ENCODE measurements at places on chromosomes 4 and X.
A peak's percentile ranks its signal among the peaks of the same experiment; 100 is the strongest.

DNA sequence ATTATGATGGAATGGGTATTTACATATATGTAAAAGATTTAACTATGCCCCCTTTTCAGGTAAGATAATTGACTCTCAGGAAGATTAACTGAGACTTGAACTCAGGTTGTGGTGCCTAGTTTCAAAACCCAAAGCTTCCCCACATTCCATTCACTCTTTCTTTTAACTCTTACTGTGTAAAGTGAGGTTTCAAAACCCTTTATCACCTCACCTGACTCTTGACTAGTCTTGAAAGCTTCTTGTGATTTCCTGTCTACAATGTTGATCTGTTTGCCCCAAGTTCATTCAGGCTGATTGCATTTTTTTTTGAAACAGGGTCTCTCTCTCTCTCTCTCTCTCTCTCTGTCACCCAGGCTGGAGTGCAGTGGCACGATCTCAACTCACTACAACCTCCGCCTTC is 40.5 kb upstream of the RAPGEF2 start:
- no peak for DNase-seq

- DNase-seq = peak; percentile 59
These were observed 36.6 kb downstream of the SAT1 start for GRCh38 chrX:23819385-23820234.

DNA sequence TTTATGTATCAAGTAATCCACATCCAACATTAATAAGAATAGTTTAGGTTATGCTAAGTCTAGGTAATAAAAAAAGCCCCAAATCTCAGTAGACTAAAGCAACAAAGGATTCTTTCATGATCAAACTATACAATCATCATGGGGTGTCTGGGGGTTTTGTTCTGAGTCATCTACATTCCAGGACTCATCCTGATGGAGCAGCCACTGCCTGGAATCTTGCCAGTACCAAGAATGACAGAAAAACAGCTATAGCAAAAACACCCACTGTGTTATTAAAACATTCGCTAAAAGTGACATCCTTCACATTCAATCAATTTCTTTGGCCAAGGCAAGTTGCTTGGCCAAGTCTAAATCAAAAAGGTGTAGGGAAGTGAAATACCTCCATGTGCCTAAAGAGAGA is 3.9 kb upstream of the ARHGEF38 start:
- DNase-seq = peak; percentile 20

DNA sequence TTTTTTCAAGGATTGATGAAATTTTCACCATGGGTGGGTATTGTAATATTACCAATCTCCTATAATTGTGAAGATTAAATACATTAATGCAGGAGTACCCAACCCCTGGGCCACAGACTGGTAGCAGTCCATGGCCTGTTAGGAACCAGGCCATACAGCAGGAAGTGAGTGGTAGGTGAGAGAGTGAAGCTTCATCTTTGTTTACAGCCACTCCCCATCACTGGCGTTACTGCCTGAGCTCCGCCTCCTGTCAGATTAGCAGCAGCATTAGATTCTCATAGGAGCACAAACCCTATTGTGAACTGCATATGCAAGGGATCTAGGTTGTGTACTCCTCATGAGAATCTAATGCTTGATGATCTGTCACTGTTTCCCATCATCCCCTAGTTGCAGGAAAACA is 15.1 kb downstream of the RAPGEF2 start:
- DNase-seq = no peak

DNA sequence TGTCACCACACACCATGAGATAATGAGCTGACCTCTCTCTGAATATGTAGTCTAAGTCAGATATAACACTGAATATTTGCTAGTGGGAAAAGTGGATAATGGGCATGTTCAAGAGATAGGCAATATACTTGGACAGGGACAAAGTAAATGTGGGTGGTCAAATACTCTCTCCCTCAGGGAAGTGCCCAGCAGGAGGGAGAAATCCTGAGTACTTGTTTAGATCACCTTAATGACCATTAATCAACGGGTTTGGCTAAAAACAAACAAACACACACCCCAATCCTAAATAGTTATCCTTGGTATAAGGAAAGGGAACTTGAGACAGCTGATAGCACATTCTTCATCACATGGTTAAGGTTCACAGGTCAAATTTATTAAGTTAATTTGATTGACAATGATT is 933.5 kb downstream of the C4orf33 start:
- DNase-seq = no peak

- no peak for DNase-seq
These were observed 212.6 kb downstream of the FMR1NB start for GRCh38 chrX:148193759-148194158.
